Activated T-helper 1 cell treated with anti-CD3 and anti-CD28 coated beads, Interleukin-12 subunit alpha, Interleukin-12 subunit beta, Interleukin-2, Interleukin-4 antibody, amounts not matched to agents 30 ng/mL and 10 ng/mL and 1 ng/mL, durations not matched to agents 14 hours and 24 hours and 36 hours (primary cell): ENCODE measurements at places on chromosomes 11 and 22.

GRCh38 chr11:7977232-7977917 lies 9.8 kb upstream of the EIF3F start:
- no peak for DNase-seq

GRCh38 chr11:2681408-2682145 lies 18.2 kb downstream of the KCNQ1OT1 start:
- no peak for DNase-seq

GRCh38 chr22:42889304-42889703 lies 32.2 kb upstream of the ARFGAP3 start:
- DNase-seq = no peak

GRCh38 chr11:27701355-27702105 lies 1.3 kb upstream of the BDNF start:
- DNase-seq = no peak

DNA sequence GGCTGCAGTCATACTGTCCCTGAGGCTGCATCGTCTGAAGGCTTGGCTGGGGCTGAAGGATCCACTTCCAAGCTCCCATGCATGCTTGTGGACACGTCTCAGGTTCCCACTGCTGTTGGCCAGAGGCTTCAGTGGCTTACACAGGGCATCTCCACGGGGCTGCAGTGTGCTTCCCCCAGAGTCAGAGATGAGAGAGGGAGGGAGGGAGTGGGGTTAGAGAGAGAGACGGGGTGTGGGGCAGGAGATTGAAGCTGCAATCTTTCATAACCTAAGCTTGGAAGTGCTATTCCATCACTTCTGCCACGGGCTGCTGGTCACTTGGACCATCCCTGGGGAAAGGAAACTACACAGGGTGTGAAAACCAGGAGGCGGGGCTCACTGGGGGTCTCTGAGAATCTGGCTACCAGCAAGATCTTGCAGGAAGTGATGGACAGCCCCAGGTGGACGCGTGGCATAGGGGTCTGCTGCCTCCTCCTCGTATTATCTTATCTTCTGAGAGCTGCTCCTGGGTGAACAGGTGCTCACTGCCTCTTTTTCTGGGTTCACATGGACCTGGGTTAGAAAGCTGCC lies 63.0 kb upstream of the MYEOV start:
- DNase-seq = no peak

- no peak for DNase-seq
Measured at GRCh38 chr11:8871962-8872361, 39.0 kb upstream of the AKIP1 start.

DNA sequence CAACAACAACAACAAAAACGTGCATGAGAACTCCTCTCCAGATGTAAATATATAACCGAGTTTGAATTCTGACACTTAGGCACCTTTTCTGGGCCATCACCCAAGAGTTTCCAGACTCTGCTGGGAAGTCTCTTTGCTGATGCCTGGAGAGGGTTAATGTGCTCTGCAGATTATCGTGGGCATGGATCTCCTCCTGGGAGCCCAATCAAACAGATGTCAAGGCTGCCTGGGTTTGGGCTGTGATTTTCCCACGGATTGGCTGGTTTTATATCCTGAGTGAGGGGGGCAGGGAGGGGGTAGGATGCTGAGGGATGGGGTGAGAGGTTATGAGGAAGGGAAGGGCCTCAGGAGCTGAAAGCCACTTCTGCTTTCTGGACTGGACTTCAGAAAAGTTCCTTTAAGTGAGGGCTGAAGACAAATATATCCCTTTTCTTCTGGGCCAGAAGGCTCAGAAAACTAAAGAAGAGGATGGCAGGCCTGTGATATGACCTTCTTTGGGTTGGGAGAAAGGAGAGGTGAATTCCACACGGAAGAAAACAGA lies 4.2 kb downstream of the ELF5 start:
- DNase-seq = no peak

- DNase-seq = no peak
Measured at GRCh38 chr11:26964339-26964738, 29.6 kb upstream of the FIBIN start.

GRCh38 chr22:36356708-36357624 lies 30.8 kb downstream of the MYH9 start:
- no peak for DNase-seq

DNA sequence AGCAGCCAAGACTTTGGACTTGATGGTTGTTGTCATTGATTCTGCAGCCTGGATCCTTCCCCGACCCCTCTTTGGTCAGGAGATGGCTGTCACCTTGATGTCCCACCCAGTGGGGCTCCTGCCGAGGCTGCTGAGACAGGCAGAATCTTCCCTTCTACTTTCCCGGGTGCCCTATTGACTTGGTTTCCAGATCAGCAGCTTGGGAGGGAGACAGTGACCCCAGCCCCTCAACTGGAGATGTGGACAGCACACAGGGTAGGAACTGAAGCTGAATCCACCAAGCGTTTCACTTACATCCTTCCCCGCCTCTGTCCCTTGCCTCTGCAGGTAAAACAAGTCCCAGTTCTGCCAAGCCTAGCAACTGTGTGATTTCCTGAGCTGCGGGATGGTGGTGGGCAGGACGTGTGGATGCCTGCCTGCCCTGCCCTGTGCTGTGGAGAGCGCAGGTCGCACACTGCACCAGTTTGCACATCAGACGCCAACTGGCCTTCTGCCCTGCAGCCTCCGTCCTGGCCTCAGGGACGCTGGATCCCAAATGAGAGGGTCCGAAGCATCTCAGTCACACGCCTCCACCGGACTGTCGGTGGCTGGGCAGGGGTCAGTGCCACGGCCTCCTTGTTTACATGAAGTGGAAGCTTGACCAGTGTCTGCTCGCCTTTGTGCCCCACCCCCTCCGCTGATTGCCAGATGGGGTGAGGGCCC lies 34.6 kb downstream of the FAM83F start:
- DNase-seq = no peak

DNA sequence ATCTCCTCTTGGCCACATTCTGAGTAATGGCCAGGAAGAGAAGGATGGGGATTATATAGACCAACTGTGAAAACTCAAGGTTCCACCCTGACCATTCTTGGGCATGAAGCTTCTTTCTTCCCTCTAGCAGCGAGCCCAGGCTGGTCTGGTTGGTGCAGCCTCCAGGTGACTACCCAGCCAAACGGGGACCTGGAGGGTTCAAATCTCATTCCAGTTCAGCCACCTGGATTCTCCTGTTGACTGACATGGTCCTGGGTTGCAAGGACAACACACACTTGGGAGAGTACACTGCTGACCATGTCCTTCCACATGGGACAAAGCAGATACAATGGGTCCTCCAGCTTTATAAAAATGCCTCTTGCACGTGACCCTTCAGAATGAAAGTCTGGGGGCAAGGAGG lies 67.0 kb downstream of the SHANK2 start:
- no peak for DNase-seq

GRCh38 chr11:133049244-133050019 lies 482.9 kb downstream of the OPCML start:
- no peak for DNase-seq

DNA sequence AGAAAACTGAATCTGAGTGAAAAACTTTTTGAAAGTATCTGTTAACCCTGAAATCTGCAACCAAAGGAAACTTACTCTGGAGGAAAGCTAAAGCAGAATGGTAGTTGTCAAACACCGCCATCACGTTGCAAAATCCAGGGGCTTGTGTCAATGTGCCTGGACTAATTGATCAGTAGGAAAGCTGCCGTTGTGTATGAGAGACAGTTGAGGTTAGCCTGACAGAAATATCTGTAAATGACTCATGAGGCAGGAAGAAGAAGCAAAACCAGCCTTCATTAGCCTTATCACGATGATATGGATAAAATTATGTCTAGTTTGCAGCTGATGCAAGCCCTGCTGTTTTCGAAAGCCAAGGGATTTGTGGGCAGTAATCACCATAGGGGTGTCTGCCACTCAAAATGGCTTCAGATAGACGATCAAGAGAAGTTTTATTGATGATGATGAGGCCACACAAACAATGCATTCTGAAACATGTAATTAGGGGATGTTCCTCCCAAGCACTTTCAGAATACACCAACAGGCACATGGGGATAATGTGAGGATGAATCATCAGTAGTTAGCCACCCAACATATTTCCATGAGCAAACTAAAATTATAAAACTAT lies 8.9 kb downstream of the SCGB1A1 start:
- peak; percentile 7 for DNase-seq

DNA sequence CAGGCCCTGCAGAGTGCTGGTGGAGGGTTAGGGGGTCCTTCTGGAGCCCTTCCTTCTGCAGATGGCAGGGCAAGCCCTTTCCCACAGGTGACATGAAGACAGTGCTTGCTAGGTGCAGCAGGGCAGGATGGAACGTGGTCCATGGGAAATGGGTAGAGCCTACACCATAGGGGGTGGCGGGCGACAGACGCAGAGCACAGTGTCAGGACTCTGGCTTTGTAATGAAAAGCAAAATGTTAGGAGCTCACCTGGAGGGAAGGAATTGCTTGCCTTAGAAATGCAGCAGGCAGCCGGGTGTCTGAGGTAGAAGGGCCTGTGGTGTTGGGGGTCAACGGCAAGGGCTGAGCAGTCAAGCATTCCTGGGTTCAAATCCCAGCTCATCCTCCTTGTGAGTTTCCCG lies 54.9 kb downstream of the ARHGAP8 start:
- DNase-seq = no peak

DNA sequence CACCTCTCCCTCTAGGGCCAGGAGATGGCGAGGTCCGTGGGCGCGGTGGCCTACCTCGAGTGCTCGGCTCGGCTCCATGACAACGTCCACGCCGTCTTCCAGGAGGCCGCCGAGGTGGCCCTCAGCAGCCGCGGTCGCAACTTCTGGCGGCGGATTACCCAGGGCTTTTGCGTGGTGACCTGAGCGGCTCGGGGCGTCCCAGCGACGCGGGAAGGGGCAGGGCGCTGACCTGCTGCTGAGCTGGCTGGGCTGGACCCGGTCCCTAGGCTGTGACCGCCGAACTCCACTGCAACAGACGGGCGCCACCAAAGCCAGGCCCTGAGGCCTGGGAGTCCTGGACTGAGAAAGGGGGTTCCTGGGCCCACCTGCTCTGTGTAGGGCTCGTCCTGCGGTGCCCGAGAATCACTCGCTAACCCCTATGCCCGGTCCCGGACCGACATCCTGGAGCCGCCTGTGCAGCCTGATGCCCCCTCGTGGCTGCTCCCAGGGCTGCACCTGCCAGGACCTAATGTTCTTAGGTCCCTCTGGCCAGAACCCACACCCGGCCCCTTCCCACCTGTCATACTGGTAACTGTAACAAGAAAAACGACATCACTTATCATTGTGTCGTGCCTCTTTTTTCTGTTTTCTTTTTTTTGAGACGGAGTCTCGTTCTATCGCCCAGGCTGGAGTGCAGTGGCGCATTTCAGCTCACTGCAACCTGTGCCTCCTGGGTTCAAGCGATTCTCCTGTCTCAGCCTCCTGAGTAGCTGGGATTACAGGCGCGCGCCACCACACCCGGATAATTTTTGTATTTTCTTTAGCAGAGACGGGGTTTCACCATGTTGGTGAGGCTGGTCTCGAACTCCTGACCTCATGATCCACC lies 15.0 kb downstream of the RHOD start:
- DNase-seq = peak; percentile 62

DNA sequence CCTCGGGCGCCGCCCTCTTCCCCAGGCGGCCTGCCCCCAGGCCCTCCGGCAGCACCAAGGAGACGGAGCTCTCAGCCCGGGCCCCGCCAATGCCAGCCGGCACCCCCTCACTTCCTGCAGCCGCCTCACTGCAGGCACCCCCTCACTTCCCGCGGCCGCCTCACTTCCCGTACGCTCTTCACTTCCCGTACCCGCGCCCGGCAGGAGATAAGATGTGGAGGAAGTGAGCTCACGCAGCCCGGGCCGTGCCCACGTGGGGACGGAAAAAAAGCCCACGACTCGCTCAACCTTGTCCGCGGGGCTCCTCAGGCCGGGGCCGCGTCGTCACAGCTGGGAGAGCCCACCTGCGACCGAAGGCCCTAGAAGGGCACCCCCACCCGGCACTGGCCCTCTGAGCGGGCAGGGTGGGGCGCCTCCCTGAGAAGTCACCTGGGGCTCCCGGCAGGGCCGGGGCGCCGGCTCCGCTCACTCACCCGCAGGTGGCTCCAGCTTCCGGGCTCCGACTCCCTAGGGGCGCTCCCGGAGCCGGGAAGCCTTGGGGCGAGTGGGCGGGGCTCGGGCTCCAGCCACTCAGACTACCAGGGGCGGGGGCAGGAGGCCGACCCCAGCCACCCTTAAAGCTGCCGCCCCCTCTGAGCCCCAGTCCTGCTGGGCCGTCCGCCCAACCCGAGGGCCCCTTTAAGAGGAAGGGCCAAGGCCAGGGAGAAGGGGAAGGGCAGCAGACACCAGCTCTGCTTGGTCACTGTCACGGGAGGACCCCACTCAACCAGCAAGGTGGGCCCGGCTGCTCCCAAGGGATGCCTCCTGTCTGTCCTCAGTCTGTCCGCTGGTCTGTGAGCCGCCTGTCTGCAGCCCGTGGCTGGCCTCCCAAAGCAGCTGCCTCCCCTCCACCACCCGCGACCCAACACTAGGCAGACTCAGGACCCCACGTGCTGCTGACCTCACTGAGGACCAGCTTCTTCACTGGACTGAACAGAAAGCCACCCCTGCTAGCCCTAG lies 31.4 kb downstream of the PISD start:
- DNase-seq = peak; percentile 82

DNA sequence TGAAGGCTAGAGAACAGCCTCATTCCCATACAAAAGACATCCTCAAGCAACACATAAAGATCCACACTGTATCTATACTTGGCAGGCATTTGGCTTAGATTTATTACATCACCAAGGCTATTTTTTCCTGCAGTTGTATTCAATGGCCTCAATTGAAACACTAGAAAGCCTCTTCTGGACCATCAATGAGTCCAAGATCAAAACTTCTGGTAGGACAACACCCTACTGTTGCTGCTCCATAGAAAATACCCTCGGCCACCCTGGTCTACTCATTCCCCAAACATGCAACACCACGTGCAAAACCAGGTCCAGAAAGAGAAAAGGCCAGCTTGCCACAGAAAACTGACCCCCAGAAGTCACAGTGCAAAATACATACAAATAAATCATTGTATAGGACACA lies 56.9 kb upstream of the CADM1 start:
- DNase-seq = no peak

GRCh38 chr22:20434773-20435172 lies 2.9 kb downstream of the SCARF2 start:
- DNase-seq = no peak

DNA sequence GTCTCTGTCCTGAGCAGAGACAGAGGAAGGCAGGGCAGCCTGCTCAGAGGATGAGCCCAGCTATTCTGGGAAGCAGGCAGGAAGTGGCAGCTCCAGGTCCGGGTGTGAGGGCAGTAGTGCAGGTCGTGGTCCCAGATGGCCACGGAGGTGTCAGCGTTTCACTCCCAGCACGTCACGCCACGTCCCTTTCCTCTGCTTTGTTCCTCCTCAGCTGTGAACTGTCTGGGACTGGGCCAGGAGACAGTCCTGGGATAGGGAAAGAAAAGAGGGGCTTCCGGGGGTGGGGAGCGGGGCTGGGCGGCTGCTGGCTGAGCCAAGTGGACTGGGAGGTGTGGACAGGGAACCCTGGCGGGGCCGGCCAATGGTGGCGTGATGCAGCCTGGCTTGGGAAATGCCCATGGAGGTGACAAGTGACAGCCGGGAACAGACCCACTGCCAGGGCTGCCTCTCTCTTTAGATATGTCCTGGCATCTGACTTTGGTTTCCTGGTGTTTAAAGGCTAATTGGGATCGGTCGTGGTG lies 64.7 kb downstream of the KCNQ1 start:
- DNase-seq = no peak
